ENCODE measurements at places on chromosomes 2 and 18. TPM values are rescaled to one million over a fixed set of nuclear protein-coding genes. Genes with fewer than 3 reads are reported as not detected.
A peak's percentile ranks its signal among the peaks of the same experiment; 100 is the strongest.

The CCBE1 gene
- total RNA-seq, result not detected

- peak; percentile 21 for DNase-seq
Observed at GRCh38 chr2:112164876-112165275, 26.7 kb downstream of the FBLN7 start.

The RBM43 gene
- total RNA-seq, result 16.0 TPM

The DNAH6 gene
- 0.59 TPM for total RNA-seq

GRCh38 chr2:223095207-223095606 lies 43.2 kb downstream of the KCNE4 start:
- DNase-seq, result no peak

- DNase-seq, result no peak
Observed at GRCh38 chr2:10335046-10335840, 32.5 kb downstream of the HPCAL1 start.

DNA sequence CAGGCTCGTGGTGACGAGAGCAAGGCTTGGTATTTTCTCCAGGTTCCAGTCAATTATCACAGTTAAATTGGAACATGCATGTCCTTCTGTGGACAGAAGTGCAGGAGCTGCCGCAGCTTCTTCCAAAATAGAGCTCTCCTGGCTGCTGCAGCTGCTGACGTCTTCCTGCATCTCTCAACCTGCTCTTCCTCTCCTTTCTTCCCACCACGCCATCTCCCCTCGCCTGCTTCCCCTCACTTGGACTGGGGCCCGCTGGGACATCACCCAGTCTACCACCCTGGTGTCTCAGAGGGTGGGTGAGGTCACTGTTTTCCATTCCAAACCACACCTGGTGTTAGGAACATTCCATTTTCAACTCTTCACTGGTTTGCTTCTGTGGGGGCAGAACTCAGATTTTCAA lies 41.4 kb downstream of the SPP2 start:
- DNase-seq, result no peak

The LOXHD1 gene
- not detected for total RNA-seq

The FLACC1 gene
- total RNA-seq, result 4.8 TPM

DNA sequence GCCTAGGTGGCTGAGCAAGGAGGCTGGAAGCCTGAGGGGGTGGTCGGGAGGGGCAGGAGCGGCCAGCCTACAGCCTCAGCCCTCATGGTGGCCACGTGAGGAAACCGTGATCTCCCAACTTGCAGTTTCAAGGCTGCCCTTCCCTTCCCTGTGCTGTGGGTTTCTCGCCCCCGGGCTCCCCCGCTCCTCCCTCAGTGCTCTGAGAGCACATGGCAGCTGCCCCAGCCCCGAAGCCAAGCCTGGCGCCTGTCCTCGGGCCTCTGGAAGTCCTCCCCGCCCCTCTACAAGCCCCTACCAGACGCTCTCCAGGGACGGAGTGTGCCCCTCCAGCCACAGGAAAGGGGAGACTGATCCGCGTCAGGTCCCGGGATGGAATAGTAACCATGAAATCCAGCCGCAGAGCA lies 586 bp upstream of the ANKRD23 start:
- DNase-seq, result no peak

- DNase-seq, result no peak
Observed at GRCh38 chr2:157952558-157952957, 76.4 kb upstream of the ACVR1 start.

DNA sequence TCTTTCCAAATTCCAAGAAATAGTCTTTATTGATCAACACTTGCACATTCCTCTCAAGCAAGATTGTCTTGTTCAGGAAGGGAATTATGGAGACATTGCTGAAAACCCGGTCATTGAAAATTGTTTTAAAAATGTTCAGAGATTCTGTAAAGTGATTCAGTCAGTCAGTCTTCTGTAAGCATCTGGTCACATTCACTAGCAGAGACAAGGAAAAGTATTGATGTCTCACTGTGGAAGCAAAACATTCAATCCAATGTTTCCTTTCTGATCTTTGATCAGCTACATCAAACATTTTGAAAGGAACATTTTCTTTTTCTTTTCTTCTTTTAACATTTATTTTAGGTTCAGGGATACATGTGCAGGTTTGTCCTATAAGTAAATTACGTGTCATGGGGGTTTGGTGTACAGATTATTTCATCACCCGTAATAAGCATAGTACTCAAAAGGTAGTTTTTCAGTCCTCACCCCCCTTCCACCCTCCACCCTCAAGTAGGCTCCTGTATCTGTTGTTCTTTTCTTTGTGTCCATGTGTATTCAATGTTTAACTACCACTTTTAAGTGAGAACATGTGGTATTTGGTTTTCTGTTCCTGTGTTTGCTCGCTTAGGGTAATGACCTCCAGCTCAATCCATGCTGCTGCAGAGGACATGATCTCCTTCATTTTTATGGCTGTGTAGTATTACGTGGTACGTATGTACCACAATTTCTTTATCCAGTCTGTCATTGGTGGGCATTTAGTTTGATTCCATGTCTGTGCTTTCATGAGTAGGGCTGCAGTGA lies 61.2 kb downstream of the CTNNA2 start:
- no peak for DNase-seq

GRCh38 chr2:201860636-201861066 lies 54.3 kb downstream of the CDK15 start:
- no peak for DNase-seq
